ENCODE measurements at places on chromosomes 12 and 14.

GRCh38 chr12:51721282-51721940 is 127.1 kb downstream of the FIGNL2 start:
- no peak for DNase-seq

DNA sequence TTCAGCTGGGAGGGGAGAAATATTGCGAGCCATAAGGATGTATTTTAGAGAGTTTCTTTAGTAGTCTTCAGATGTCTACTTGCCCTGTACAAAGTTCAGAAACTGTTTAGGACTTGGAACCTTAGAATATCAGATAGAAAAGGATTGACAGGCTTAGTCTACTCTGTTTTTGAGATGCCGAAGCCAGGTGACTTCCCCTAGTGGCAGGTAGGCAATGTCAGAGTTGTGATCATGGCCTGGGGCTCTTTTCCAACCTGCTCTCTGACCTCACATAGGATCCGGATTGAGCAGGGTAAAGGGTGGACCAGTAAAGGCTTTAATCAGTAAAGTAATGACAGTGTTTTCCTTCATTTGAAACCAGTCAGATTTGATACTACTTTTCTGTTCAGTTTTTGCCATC is 59.6 kb downstream of the PRKCH start:
- no peak for DNase-seq

DNA sequence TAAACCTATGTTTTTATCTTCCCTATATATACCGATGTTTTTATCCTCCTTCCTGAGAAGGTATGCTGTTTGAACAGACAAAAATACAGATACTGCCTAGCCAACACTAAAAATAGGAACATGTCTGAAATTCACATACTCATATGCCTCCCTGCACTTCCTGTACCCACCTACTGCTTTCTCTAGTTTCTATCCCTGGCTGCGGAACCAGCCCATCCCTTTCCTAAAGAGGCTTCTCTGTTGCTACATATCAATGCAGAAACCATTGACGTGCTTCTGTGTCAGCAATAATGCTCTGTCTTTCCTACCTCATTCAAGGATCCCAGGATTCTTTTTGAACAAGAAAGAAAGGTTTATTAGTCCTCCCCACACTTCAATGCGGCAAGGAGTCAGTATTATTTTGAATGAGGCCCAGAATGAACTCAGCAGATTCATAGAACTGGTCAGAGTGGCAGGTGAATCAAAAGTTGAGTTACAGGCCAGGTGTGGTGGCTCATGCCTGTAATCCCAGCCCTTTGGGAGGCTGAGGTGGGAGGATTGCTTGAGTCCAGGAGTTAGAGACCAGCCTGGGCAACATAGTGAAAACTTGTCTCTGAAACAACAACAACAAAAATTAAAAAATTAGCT is 67.8 kb upstream of the NAP1L1 start:
- no peak for DNase-seq

GRCh38 chr12:30928356-30929244 is 2.1 kb downstream of the TSPAN11 start:
- DNase-seq = no peak

DNA sequence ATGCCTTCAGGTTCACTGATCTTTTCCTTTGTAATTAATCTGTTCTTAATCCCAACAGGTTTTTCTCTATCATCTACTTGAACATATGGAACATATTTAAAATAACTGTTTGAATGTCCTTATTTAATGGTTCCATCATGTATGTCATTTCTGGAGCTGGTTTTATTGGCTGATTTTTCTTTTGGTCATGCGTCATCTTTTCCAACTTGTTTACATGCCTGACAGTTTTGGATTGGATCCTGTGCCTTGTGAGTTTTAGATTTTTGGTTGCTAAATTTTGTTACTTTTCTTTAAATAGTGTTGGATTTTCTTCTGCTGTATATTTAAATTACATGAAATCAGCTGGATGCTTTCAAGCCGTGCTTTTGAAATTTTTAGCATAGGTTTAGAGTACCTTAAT is 237.3 kb upstream of the DAAM1 start:
- DNase-seq = no peak

DNA sequence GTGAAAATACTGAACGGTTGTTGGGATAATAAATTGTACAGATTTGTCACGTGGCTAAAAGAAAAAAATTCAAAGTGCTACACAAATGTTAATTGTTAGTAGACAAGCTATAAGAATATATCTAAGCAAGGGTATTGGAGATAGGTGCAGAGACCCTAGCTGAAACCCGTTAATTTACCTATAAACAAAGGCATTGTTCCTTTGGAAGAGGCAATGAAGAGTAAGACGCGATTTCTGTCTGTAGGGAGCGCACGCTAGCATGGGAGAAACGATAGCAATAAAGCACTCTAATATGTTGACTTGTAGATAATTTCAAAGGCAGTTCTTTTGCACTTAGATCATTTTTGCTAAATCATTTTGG is 565 bp downstream of the CCDC77 start:
- peak; percentile 36 for DNase-seq

DNA sequence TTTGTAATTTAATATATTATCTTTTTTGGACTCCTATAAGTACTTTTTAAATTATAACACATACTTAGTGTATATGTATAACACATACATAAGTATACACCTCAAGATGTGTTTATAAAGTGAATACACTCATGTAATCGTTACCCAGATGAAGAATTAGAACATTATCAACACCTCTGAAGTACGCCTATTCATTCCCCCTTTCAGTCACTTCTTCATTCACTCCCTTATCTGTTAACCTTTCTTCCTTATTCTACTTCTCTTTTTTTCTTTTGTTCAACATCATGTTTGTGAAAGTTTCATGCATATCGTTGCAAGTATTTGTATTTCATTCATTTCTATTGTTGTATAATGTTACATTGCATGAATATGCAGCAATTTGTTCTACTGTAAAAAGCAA is 98.5 kb downstream of the ARID2 start:
- DNase-seq = no peak

DNA sequence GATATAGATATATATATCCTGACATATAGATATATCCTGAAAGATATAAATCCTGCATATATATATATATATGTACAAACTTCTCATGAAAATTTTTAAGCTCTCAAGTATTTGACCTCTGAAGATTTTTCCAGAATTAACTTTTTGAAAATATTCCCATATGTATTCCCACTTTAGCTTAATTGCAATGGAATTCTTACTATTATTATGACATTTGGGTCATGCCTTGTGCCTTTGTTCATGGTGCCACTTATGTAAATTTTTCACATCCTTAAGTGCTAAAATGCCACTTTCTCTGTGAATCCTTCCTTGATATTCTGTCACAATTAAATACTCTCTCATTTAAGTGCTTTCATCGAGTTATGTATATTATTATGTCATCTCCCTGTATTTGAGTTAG is 398.2 kb upstream of the SEL1L start:
- DNase-seq = no peak

GRCh38 chr14:21822109-21822508 is 148.5 kb upstream of the OR4E1 start:
- no peak for DNase-seq

DNA sequence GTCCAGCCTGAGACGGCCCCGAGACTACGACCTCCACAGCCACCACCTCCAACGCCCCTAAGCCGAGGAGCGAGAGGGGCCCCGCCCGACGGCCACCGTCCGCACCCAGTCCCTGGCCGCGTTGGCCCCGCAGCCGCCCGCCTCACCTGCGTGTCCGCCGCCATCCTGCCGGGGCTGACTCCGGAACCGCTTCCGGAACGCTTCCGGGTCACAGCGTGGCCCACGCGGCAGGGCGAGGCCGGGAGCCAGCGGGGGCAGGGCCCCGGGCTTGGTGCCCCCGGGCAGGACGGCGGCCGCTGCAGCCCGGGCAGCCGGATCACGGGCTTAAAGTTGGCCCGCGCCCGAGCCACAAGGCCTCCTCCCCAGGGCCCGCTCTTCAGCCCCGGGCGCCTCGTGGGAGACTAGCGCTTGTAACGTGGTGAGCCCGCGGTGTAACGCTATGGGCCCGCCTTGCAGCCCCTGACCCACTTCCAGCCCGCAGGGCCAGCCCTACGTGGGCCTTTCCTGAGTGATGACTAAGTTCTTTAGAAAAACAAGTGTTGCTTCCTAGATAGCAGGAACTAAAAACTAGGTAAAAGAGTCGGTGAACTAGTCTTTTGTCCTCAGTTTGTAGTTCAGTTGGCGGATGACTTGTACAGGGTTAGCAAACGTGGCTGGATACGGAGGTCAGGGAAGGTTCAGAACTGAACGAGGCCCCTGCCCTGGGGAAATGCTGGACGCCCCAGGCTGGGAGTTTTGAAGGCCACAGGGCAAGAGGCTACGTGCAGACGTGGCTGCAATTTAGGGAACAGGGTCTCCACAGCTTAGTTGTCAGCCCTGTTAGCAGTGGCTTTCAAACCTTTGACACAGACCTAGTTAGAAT is at the start of gene GCN1:
GCN1 (minus strand) TSS at position 182 of the 862 bp plus-strand sequence; CDS start at position 164, 18 bp downstream.
- peak; percentile 76 for DNase-seq

DNA sequence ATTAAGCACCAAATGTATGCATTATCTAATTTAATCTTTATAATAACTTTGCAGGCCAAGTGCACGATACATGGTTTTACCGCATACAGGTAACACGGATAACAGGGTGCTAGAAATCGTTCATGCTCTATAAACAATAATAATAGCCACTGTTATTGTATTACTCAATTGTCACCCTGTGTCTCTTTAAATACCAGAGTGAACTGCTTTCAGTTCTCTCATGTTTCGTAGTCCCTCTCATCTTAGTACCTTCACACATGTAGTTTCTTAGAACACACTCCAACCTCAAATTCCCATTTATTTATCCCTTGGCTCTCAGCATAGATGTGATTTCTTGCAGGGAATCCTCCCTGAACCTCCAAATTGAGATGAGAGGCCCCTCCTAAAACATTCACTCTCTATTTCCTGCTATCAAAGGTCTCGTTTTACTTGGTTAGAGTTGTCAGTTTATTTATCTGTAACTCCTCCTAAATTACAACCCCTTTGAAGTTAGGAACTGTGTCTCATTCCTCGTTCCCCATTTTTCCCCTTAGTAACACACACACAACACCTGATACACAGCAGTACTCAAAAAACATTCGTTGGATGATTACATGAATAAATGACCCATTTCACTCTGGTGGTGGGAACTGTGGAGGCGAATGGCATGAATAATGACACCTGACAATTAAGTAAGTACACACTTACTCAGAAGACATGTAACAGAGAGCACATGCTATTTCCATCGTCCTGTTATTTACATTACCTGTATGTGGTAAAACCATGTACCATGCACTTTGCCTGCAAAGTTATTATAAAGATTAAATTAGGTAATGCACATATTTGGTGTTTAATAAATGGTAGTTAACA is 134.6 kb downstream of the BTG1 start:
- DNase-seq = no peak

- no peak for DNase-seq
These were observed 3.4 kb downstream of the SPATA7 start for GRCh38 chr14:88388741-88389282.

Data from AG10803 (cell line).